ENCODE measurements at places on chromosomes 16 and 17.

- no peak overlapping the region for H3K27ac ChIP-seq
- no peaks in the 10 kb centered on the region for H3K27me3 ChIP-seq
- H3K36me3 ChIP-seq, result peaks cover 41% of the 10 kb centered on the region
- H3K4me1 ChIP-seq, result no peaks in the 10 kb centered on the region
- no peak for DNase-seq
- H3K4me3 ChIP-seq, result no peak overlapping the region
Observed at GRCh38 chr17:76163919-76164318, 22.9 kb upstream of the FOXJ1 start.

GRCh38 chr17:82327289-82327688 lies 6.3 kb downstream of the SECTM1 start:
- H3K4me3 ChIP-seq, result no peak overlapping the region
- H3K27ac ChIP-seq, result no peak overlapping the region
- H3K27me3 ChIP-seq, result peaks cover 6% of the 10 kb centered on the region

- H3K27ac ChIP-seq, result peak overlapping the region; percentile 97
- peaks cover 2% of the 10 kb centered on the region for H3K36me3 ChIP-seq
- H3K4me1 ChIP-seq, result peaks cover 35% of the 10 kb centered on the region
- H3K4me3 ChIP-seq, result peak overlapping the region; percentile 82
- H3K27me3 ChIP-seq, result no peaks in the 10 kb centered on the region
Observed at GRCh38 chr17:72726936-72727335, 365.6 kb downstream of the SLC39A11 start.

GRCh38 chr17:73013816-73014663 lies 78.4 kb downstream of the SLC39A11 start:
- DNase-seq, result no peak
- no peak overlapping the region for H3K27ac ChIP-seq
- H3K36me3 ChIP-seq, result peaks cover 5% of the 10 kb centered on the region
- peaks cover 12% of the 10 kb centered on the region for H3K4me1 ChIP-seq

GRCh38 chr16:86726340-86726739 lies 148.0 kb downstream of the FOXL1 start:
- no peak overlapping the region for H3K4me3 ChIP-seq
- no peak overlapping the region for H3K27ac ChIP-seq
- H3K27me3 ChIP-seq, result peaks cover 20% of the 10 kb centered on the region

DNA sequence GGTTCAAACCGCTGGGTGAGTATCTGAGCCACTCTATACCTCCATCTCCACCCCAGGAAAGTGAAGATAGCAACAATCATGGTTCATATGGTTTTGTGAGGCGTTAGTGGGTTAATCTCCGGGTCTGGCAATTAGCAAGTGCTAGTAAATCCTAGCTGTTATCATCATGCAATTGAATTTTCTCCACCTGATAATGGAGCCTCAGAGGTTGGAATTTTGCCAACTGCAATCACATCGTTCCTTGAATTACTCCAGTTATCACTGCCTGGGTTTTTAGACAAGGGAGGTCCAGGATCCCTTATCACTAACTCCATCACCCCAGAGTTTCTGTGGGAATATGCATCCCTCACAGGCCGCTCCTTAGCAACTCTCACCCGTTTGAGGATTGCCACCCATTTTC lies 311.5 kb downstream of the RBFOX1 start:
- H3K36me3 ChIP-seq, result no peaks in the 10 kb centered on the region
- no peak overlapping the region for H3K27ac ChIP-seq
- no peak overlapping the region for H3K4me3 ChIP-seq
- DNase-seq, result no peak
- H3K4me1 ChIP-seq, result no peaks in the 10 kb centered on the region

GRCh38 chr16:14310519-14310991 lies 239.4 kb downstream of the MRTFB start:
- H3K27me3 ChIP-seq, result peaks cover 8% of the 10 kb centered on the region
- no peak overlapping the region for H3K4me3 ChIP-seq

- no peak within 1 kb of the TSS for H3K27ac ChIP-seq
- DNase-seq, result no peak
- H3K27me3 ChIP-seq, result peaks cover 10% of the 10 kb centered on the region
Observed at GRCh38 chr16:70646260-70647241, at the start of gene IL34. TSS of gene IL34 (plus strand) at chr16:70646559. CDS start at chr16:70646948, 389 bp downstream.

- DNase-seq, result no peak
- H3K27ac ChIP-seq, result no peak overlapping the region
- H3K27me3 ChIP-seq, result no peaks in the 10 kb centered on the region
- no peaks in the 10 kb centered on the region for H3K4me1 ChIP-seq
- no peak overlapping the region for H3K4me3 ChIP-seq
- H3K36me3 ChIP-seq, result no peaks in the 10 kb centered on the region
Observed at GRCh38 chr16:64060631-64061030, 1061.2 kb downstream of the CDH11 start.

- H3K27ac ChIP-seq, result peak overlapping the region; percentile 84
- peaks cover 36% of the 10 kb centered on the region for H3K4me1 ChIP-seq
- H3K27me3 ChIP-seq, result no peaks in the 10 kb centered on the region
Observed at GRCh38 chr16:79316004-79316458, 284.5 kb downstream of the MAF start.

DNA sequence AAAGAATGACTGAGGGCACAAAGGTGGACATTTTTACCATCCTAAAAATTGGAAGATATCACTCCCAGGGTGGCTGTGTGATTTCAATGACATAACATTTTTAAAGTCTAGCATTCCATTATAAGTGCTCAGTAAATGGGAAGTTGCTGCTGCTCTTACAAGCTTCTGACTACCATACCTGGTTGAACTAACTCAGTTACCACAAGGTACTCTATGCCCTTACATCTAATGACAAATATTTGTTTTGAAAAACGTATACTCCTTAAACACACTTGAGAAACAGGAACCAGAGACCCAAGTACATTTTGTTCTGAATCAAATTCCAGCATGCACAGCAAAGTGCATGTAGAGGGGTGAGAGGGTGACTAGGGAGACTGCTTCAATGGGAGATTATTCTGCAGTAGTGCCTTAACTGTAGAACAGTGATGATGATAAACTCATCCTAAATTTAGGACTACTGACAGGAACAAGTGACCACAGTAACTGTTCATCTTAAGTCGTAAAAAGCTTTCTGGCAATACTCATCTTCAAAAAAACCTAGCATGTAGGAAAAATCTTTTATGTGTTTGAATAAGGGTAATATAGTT lies 83.5 kb downstream of the KANSL1 start:
- H3K27ac ChIP-seq, result no peak overlapping the region
- peaks cover 33% of the 10 kb centered on the region for H3K4me1 ChIP-seq
- no peaks in the 10 kb centered on the region for H3K27me3 ChIP-seq
- H3K4me3 ChIP-seq, result no peak overlapping the region
- H3K36me3 ChIP-seq, result peaks cover 2% of the 10 kb centered on the region
- DNase-seq, result no peak

DNA sequence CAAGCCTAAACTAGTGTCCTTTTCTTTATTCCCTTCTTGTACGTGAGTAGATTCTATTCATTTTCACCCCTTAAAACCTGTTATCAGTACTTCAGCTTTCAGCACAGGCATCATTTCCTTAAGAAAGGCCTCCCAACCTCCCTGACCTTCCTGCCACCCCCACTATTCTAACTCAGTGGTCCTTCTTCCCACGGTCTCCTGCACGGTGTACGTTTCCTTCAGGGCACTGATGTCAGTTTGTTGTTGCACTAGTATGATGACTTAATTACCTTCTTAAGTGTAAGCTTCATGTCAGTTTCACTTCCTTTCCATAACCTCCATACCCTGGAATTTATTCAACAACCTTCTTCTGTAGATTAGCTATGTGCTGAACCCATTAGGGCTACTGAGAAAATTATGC lies 484.2 kb downstream of the HS3ST4 start:
- H3K36me3 ChIP-seq, result no peaks in the 10 kb centered on the region
- no peak overlapping the region for H3K27ac ChIP-seq
- H3K27me3 ChIP-seq, result no peaks in the 10 kb centered on the region
- H3K4me3 ChIP-seq, result no peak overlapping the region
- no peak for DNase-seq
- H3K4me1 ChIP-seq, result no peaks in the 10 kb centered on the region

GRCh38 chr17:31595666-31596381 lies 204.3 kb downstream of the RAB11FIP4 start:
- H3K4me3 ChIP-seq, result no peak overlapping the region
- H3K27ac ChIP-seq, result no peak overlapping the region
- H3K27me3 ChIP-seq, result no peaks in the 10 kb centered on the region
- H3K36me3 ChIP-seq, result no peaks in the 10 kb centered on the region
- no peaks in the 10 kb centered on the region for H3K4me1 ChIP-seq

- H3K4me1 ChIP-seq, result no peaks in the 10 kb centered on the region
- H3K27me3 ChIP-seq, result peaks cover 39% of the 10 kb centered on the region
- no peak overlapping the region for H3K27ac ChIP-seq
- no peak overlapping the region for H3K4me3 ChIP-seq
- no peak for DNase-seq
- no peaks in the 10 kb centered on the region for H3K36me3 ChIP-seq
Observed at GRCh38 chr16:75263291-75263962, 12.0 kb upstream of the BCAR1 start.

DNA sequence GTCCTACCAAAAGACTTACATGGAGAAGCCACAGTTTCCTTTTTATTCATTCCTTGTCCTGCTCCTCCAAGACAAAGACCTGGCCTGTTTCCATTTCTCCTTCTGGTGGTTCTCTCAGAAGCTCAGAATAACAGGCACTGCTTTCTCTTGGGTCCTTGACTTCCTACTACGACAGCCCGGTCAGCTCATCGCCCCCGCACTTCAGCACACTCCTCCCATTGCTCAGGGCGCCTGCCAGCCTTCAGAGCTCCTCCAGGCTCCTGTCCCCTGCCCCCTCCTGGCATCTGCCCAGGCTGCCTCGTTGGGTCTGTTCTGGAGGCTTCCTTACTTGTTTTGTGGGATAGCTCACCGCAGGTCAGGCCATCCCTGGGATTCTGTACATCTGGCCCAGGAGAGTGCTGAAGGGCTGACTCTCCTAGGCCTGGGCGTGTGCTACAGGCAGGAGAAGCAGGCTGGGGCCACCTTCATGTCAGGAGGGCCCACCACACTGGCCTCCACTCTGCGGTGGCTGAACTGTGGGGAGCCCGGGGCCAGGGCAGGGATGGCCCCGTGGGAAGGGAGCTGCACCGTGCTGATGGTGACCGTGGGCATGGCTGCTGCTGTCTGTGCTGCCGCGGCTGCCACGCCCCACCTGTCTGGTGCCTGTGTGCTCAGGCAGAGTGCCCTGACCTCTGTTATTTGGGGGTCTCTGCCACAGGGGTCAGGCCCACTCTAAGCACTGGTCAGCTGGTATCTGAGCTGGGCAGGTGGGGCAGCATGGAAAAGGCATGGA lies 17.7 kb downstream of the TCF25 start:
- no peak for DNase-seq
- H3K27me3 ChIP-seq, result no peaks in the 10 kb centered on the region
- peak overlapping the region; percentile 21 for H3K27ac ChIP-seq

GRCh38 chr16:73054498-73054812 lies 6.5 kb upstream of the ZFHX3 start:
- peaks cover 16% of the 10 kb centered on the region for H3K4me1 ChIP-seq
- peaks cover 7% of the 10 kb centered on the region for H3K27me3 ChIP-seq
- no peak overlapping the region for H3K27ac ChIP-seq
- H3K36me3 ChIP-seq, result no peaks in the 10 kb centered on the region

- H3K36me3 ChIP-seq, result no peaks in the 10 kb centered on the region
- no peak overlapping the region for H3K4me3 ChIP-seq
- H3K27me3 ChIP-seq, result no peaks in the 10 kb centered on the region
- H3K27ac ChIP-seq, result no peak overlapping the region
- DNase-seq, result no peak
Observed at GRCh38 chr17:65644545-65644944, 83.1 kb upstream of the AXIN2 start.

DNA sequence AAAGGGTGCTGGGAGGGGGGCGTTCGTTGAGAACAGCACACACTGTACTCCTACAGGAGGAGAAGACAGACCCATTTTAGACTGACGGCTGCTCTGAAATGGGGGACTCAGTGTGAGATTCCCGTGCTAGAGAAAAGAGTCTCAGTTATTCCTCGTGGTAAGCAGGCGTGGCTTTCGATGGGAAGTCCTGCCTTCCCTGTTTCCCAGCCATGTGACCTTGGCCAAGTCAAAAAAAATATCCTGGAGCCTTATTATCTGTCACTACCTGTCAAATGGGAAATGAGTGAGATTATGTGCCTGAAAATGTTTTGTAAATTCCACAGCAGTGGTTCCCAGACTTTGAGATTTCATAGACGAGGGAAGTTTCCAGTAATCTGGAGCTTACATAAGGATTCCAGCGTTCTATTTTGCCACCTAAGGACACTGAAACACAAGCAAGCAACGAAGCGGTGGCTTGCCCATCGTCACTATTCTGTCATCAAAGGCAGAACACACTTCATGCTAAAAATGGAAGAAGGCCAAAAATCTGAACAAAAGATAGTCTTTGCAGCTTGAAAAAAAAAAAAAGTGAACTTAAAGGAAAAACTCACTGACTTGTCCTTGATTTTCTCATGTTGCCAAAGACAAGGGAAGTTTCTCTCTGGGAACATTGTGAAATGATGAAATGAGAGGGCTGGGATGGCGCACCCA lies 253.4 kb upstream of the RPL38 start:
- H3K4me1 ChIP-seq, result no peaks in the 10 kb centered on the region
- no peak for DNase-seq
- H3K4me3 ChIP-seq, result no peak overlapping the region
- H3K27ac ChIP-seq, result no peak overlapping the region
- peaks cover 15% of the 10 kb centered on the region for H3K27me3 ChIP-seq

GRCh38 chr17:6380915-6381438 lies 53.9 kb downstream of the AIPL1 start:
- H3K4me1 ChIP-seq, result no peaks in the 10 kb centered on the region
- no peak overlapping the region for H3K4me3 ChIP-seq

- peaks cover 2% of the 10 kb centered on the region for H3K4me1 ChIP-seq
- no peak overlapping the region for H3K27ac ChIP-seq
- H3K27me3 ChIP-seq, result no peaks in the 10 kb centered on the region
- H3K4me3 ChIP-seq, result no peak overlapping the region
- no peak for DNase-seq
Observed at GRCh38 chr16:69855592-69855991, 93.5 kb downstream of the WWP2 start.

GRCh38 chr17:55348749-55349354 lies 72.8 kb downstream of the MMD start:
- H3K27me3 ChIP-seq, result no peaks in the 10 kb centered on the region
- peak; percentile 32 for DNase-seq
- no peak overlapping the region for H3K27ac ChIP-seq
- H3K4me1 ChIP-seq, result peaks cover 52% of the 10 kb centered on the region
- peaks cover 17% of the 10 kb centered on the region for H3K36me3 ChIP-seq
- H3K4me3 ChIP-seq, result peak overlapping the region; percentile 10

GRCh38 chr16:78925083-78925767 lies 675.3 kb downstream of the MAF start:
- H3K36me3 ChIP-seq, result peaks cover 4% of the 10 kb centered on the region
- peaks cover 3% of the 10 kb centered on the region for H3K4me1 ChIP-seq
- no peak overlapping the region for H3K4me3 ChIP-seq
- no peak for DNase-seq

DNA sequence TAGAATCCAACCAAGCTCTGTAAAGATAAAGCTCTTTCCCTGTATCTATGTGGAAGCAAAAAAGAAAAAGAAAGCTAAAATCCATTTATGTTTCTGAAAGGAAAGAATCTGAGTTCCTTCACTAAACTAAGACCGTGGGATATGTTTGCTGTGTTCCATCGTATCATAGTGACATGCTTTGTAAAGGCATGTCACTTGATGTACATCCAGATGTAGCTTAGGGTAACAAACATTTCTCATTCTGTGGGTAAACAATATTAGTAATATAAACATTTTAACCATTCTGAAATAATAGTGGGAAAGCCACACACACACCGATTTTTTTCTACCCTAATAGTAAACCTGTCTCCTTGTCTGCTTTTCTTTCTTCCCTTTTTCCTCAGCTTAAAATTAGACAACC lies 78.1 kb downstream of the TUBD1 start:
- DNase-seq, result no peak
- H3K4me1 ChIP-seq, result peaks cover 18% of the 10 kb centered on the region
- H3K4me3 ChIP-seq, result no peak overlapping the region
- H3K27ac ChIP-seq, result no peak overlapping the region
